GM23248 (cell line): ENCODE measurements at places on chromosomes 13 and 19.

DNA sequence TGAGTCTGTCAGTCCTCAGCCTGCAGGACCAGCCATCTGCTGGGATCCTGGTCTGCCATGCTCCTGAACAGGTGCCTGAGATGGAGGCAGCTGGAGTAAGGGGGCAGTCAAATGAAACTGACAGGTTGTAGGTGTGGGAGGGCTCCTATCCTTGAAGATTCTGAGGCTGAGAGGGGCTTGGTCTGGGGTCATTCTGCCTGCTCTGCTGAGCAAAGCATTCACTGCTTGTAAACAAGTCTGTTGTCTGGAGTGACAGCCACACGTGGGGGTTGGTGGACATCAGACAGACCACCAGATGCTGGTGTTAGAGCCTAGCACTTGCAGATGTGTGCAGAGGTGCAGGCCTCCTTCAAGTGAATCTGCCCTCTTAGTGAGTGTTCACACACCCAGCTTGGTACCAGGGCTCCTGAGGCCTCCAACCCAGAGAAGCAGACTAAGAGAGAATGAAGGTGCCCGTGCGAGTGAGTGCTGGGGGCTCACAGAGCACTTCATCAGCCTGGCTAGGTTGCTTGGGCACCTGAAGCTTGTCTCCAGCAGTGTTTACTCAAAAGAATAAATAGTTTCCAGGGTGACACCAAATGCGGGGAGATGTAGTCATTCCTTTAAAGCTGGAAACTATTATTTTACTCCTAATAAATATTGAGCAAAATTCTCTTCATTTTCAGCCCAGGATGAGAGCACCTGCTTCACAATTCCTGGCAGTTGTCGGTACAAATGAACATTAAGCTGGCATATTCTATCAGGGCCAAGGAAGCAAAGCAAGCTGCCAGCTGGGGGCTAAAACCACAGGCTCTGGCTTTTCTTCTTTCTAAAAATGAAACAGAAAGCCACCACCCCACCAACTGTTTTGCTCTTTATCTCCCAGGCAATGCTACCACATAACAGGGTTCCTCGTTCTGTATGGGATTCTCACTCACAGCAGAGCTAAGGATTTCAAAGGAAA lies 82.3 kb downstream of the RNASEH2B start:
- DNase-seq: no peak

- DNase-seq: peak; percentile 69
Measured at GRCh38 chr13:44155422-44156293, 218.0 kb upstream of the SERP2 start.

DNA sequence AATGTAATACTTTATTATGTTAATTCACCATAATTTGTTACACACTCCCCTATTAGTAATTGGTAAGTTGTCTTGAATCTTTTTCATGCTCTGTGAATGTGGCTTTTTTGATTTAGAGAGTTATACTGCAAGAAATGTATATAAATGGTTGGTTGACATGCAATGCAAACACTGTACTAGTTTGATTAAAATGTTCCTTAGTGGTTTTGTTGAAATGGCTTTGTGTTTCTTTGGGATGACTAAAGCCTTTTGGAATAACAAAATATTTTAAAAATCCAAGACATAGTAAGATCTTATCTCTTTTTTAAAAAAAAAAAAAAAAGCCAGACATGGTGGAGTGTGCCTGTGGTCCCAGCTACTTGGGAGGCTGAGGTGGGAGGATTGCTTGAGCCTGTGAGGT lies 10.5 kb downstream of the LAMP1 start:
- peak; percentile 10 for DNase-seq

GRCh38 chr19:56840451-56841192 lies at the start of the genes PEG3 and ZIM2:
Gene PEG3, minus strand, starts transcription at chr19:56840726. Its CDS starts 16,071 bp downstream, at chr19:56824655.
Gene ZIM2, minus strand, starts transcription at chr19:56840726. Its CDS starts 16,449 bp downstream, at chr19:56824277.
- peak; percentile 35 for DNase-seq

DNA sequence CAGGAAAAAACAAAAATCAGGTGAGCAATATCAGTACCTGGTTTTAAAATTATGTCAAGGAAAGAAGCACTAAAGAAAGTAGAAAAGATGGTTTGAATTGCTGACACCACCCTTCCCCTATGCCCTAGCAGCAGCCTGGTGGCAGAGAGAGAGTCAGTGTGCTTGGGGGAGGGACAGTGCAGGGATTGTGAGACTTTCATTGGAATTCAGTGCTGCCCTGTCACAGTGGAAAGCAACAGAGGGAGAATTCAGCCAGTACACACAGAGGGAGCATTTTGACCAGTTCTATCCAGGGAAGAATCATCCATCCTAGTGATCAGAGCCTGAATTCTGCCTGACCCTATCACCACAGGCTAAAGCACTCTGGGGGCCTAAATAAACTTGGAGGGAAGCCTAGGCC lies 222.4 kb upstream of the PCDH17 start:
- DNase-seq: no peak

- DNase-seq: peak; percentile 95
Measured at GRCh38 chr13:79995334-79995733, 345.6 kb downstream of the SPRY2 start.

DNA sequence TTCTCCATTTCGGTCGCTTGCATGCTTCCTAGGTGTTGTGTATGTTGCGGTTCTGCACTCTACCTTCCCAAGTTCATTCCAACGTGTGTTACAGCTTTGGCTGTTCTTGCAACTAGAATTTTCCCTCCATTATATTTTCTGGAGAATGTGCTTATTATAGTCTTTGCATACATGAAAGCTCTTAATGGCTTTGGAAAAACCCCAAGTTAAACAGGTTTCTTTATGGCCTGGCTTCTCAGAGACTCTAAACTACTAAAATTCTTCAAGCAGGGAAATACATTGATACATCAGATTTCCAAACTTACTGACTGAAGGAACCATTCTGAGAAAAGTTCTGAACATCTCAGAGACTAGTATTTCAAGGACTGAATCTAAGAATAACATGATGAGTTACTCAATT lies 11.9 kb downstream of the MIPEP start:
- DNase-seq: no peak
